Lower lobe of right lung (tissue), 2 donors: ENCODE measurements at places on chromosomes 12 and 14. TPM values are rescaled to one million over a fixed set of nuclear protein-coding genes. Genes with fewer than 3 reads are reported as not detected.

DNA sequence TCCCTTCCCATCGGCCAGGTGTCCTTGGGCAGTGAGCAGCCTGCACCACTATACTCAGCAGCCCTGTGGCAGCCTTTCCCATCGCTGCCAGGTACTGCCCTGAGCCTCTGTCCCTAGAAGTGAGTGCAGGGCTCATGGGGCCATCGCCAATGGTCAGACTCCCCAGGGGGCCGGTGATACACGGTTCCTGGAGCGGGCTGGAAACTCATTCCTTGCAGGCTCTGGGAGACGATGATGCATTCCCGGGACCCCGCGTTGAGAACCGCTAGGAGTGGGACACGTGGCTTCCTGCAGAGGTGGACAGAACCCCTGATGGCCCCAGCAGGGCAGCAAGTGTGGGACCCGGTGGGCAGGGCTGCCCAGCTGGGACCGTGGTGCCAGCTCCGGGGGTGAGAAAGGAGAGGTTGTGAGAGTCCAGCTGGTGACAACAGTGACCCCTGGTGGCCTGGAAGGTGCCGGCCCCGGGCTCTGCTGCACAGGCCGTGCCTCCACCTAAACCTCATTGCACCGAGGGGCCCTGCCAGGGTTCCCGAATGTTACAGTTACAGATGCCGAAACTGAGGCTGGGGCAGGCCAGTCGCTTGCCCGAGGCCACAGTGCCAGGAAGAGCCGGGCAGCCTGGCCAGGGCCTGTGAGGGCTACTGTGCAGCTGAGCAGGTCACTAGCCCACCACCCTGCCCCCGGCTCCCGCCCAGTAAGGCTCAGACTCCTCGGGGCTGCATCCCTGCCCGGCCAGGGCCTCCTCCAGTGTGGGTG lies 33.8 kb downstream of the FBRSL1 start:
- H3K27me3 ChIP-seq = no peaks in the 10 kb centered on the region
- DNase-seq = peak; percentile 81
- H3K36me3 ChIP-seq = peaks cover 15% of the 10 kb centered on the region
- H3K4me1 ChIP-seq = peaks cover 31% of the 10 kb centered on the region
- no peak overlapping the region for H3K27ac ChIP-seq
- H3K4me3 ChIP-seq = no peak overlapping the region

- peak overlapping the region; percentile 86 for H3K27ac ChIP-seq
- no peaks in the 10 kb centered on the region for H3K27me3 ChIP-seq
- no peaks in the 10 kb centered on the region for H3K36me3 ChIP-seq
- H3K4me1 ChIP-seq = peaks cover 40% of the 10 kb centered on the region
Measured at GRCh38 chr12:42483521-42483790, 106.1 kb downstream of the PRICKLE1 start.

GRCh38 chr14:77474479-77475177 lies 16.7 kb downstream of the AHSA1 start:
- peaks cover 10% of the 10 kb centered on the region for H3K36me3 ChIP-seq
- H3K27ac ChIP-seq = no peak overlapping the region

- no peak overlapping the region for H3K4me3 ChIP-seq
- peaks cover 19% of the 10 kb centered on the region for H3K27me3 ChIP-seq
- H3K4me1 ChIP-seq = no peaks in the 10 kb centered on the region
- no peaks in the 10 kb centered on the region for H3K36me3 ChIP-seq
- no peak overlapping the region for H3K27ac ChIP-seq
Measured at GRCh38 chr12:131693149-131693548, 17.7 kb upstream of the SFSWAP start.

- no peak for DNase-seq
- H3K4me1 ChIP-seq = no peaks in the 10 kb centered on the region
- no peaks in the 10 kb centered on the region for H3K36me3 ChIP-seq
- H3K27me3 ChIP-seq = no peaks in the 10 kb centered on the region
- no peak overlapping the region for H3K4me3 ChIP-seq
Measured at GRCh38 chr14:47539031-47539461, 136.4 kb downstream of the MDGA2 start.

DNA sequence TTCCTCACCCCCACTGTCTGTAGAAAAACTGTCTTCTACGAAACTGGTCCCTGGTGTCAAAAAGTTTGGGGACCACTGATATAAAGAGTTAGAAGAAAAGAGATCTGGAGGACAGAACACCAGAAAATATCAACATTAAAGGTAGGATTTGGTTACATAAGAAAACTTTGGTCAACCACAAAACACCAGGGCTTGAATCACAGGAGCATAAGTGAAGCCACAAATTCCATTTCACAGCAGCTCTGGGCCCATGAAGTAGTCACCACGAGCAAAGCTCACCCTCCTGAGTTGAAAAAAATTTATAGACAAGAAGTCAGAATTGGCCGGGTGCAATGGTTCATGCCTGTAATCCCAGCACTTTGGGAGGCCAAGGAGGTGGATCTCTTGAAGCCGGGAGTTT lies 19.4 kb downstream of the RALGAPA1 start:
- H3K27me3 ChIP-seq = no peaks in the 10 kb centered on the region
- DNase-seq = no peak
- H3K4me1 ChIP-seq = no peaks in the 10 kb centered on the region
- H3K4me3 ChIP-seq = no peak overlapping the region
- H3K27ac ChIP-seq = no peak overlapping the region
- H3K36me3 ChIP-seq = no peaks in the 10 kb centered on the region

GUCY2C gene
- total RNA-seq = not detected

SLC39A9 gene
- total RNA-seq = 49.6 TPM

GRCh38 chr14:74551431-74552371 lies 58.1 kb downstream of the ISCA2 start:
- H3K4me3 ChIP-seq = no peak overlapping the region
- peaks cover 33% of the 10 kb centered on the region for H3K4me1 ChIP-seq
- H3K27me3 ChIP-seq = no peaks in the 10 kb centered on the region
- H3K36me3 ChIP-seq = no peaks in the 10 kb centered on the region

- no peak overlapping the region for H3K27ac ChIP-seq
- H3K4me1 ChIP-seq = no peaks in the 10 kb centered on the region
- DNase-seq = no peak
- H3K4me3 ChIP-seq = no peak overlapping the region
Measured at GRCh38 chr12:86621957-86622356, 365.8 kb upstream of the MGAT4C start.

SCNN1A gene
- 156 TPM for total RNA-seq

GRCh38 chr12:93894391-93895088 lies 217.4 kb downstream of the CRADD start:
- H3K27ac ChIP-seq = peak overlapping the region; percentile 51
- peaks cover 17% of the 10 kb centered on the region for H3K4me1 ChIP-seq
- peak; percentile 57 for DNase-seq
- H3K27me3 ChIP-seq = no peaks in the 10 kb centered on the region
- H3K4me3 ChIP-seq = no peak overlapping the region

GRCh38 chr14:93032421-93032936 lies 83.2 kb downstream of the ITPK1 start:
- no peak overlapping the region for H3K4me3 ChIP-seq
- no peak overlapping the region for H3K27ac ChIP-seq
- no peaks in the 10 kb centered on the region for H3K36me3 ChIP-seq
- no peaks in the 10 kb centered on the region for H3K27me3 ChIP-seq
- peak; percentile 68 for DNase-seq
- peaks cover 43% of the 10 kb centered on the region for H3K4me1 ChIP-seq

DNA sequence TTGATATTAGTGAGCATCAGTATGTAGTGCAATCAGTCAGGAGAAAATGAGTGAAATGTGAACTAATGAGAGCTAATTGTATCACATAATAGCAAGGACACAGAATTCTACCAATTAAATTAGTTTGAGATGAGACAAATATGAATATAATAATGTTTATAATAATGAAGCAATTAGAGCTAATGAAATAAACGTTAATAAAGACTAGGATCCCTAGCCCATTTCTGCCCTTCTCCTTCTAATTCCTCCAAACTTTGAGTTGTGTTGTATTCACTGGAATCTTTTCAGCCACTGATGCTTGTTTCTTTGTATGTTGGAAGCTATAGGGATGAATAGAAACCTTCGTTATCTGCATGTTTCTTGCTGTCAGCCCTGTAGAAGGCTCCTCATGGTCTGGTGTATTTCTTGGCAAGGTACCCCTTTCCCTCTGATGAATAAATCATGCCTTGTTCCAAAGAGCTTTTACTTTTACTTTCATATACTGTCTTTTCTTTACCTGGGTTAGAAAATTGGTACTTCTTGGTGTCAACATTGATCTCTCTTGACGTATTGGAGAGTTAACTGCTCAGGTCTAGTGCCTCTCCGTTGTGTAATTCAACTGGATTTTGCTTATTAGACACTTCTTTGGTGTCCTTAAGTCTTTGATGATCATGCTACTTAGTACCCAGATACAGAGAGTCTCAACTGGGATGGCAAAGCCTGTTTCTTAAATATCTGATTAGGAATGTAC lies 154.8 kb downstream of the PTCSC3 start:
- no peaks in the 10 kb centered on the region for H3K4me1 ChIP-seq
- H3K27ac ChIP-seq = no peak overlapping the region
- H3K27me3 ChIP-seq = no peaks in the 10 kb centered on the region
- H3K4me3 ChIP-seq = no peak overlapping the region
- H3K36me3 ChIP-seq = no peaks in the 10 kb centered on the region

- no peaks in the 10 kb centered on the region for H3K4me1 ChIP-seq
- no peaks in the 10 kb centered on the region for H3K36me3 ChIP-seq
- H3K4me3 ChIP-seq = no peak overlapping the region
Measured at GRCh38 chr14:99006276-99006675, 265.7 kb downstream of the BCL11B start.

GLIPR1L1 gene
- not detected for total RNA-seq
